ENCODE measurements at places on chromosomes 16 and 17.
A peak's percentile ranks its signal among the peaks of the same experiment; 100 is the strongest.

GRCh38 chr17:37098910-37099664, 150.3 kb downstream of the AATF start:
- no peak for DNase-seq

DNA sequence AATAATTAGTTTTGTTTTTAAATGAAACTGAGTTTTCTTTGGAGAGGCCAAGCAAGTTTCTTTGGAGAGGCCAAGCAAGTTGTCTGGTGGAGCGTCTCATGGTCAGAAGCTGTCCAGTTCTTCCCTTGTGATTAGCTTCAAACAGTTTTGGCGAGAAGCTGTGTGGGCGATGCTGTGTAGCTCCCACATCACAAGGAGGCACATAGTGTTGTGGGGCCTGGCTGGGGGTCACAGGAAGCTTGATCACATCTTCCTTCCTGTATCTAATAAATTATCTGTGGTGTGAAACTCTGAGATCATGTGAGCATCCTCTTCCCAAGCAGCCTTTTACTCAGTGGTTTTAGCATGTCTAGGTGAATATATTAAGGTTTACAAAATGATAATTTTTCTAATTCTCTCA, 33.9 kb downstream of the SPECC1 start:
- no peak for DNase-seq

DNA sequence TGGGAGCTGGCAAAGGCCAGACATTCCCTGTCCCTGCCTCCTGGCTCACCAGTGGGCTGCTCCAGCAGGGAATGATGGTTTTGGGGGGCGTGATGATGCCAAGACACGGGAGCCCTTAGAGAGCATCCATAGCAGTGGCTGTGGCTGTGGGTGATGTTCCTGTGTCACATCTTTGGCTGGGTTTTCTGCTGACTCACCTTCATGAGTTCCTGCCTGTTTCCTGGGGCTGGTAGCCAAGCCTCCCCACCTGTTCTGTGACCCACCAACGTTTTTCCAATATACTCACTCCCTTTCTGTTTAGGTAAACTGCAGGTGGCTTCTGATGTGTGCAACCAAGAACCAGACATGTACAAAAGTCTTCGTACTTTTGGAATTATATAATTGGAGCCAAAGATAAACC, 16.5 kb upstream of the NF1 start:
- DNase-seq: no peak

DNA sequence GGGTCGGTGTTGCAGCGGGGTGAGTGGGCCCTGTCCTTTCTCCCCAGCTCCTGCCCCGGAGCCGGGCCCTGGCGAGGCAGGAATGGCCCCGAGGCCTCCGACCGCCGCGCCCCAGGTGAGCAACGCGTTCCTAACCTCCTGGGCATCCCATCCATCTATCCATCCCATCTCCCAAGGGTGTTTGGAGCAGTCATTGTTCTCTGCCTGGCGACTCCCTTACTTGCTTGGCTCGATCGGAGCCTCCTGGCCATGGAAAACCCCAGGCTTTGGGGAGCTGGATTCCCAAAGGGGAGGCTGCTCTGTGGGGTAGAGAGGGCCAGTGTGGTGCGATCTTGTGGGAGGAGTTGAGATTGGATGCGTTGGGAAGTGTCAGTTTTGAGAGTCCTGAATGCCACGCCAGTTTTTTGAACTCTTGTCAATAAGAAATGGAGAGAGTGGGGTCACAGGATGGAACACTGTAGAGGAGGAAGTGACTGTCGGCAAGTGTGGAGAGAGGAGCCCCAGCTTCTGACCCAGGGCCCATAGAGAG, 684 bp downstream of the ZFP90 start:
- no peak for DNase-seq

GRCh38 chr16:31868691-31869167, 4.9 kb upstream of the ZNF267 start:
- DNase-seq: peak; percentile 72
